Activated naive CD4-positive, alpha-beta T cell treated with anti-CD3 and anti-CD28 coated beads, Interleukin-2, amount 10 ng/mL, durations not matched to agents 7 days and 5 days (primary cell): ENCODE measurements at places on chromosomes 2 and 18.

- no peak overlapping the region for H3K4me3 ChIP-seq
- H3K27me3 ChIP-seq = peaks cover 17% of the 10 kb centered on the region
- H3K4me1 ChIP-seq = no peaks in the 10 kb centered on the region
- H3K36me3 ChIP-seq = no peaks in the 10 kb centered on the region
- no peak overlapping the region for H3K27ac ChIP-seq
- no peak for DNase-seq
Observed at GRCh38 chr2:240319221-240319854, 116.1 kb upstream of the GPC1 start.

DNA sequence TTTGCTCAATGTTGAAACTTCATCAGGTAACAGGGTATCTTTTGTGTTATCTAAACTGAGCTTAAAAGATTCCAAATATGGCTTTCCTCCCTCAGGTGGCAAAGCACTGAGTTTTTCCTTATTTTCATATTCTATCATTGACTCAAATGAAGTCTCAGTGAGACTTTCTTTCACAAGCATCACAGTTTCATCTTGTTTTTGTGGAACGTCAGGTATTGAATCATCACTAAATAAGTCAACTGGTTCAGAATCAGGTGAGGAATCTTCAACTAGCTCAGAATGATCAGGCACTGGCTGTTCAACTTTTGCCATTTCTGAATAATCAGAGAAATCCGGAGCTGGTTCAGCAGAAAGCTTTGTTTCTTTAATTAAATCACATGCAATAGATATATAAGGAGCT is 24.6 kb downstream of the RTN4 start:
- peaks cover 10% of the 10 kb centered on the region for H3K36me3 ChIP-seq
- H3K27ac ChIP-seq = no peak overlapping the region
- no peaks in the 10 kb centered on the region for H3K27me3 ChIP-seq
- peaks cover 3% of the 10 kb centered on the region for H3K4me1 ChIP-seq
- H3K4me3 ChIP-seq = no peak overlapping the region
- DNase-seq = no peak

- H3K36me3 ChIP-seq = no peaks in the 10 kb centered on the region
- H3K4me1 ChIP-seq = peaks cover 17% of the 10 kb centered on the region
- DNase-seq = no peak
- H3K27me3 ChIP-seq = peaks cover 30% of the 10 kb centered on the region
- H3K27ac ChIP-seq = no peak overlapping the region
Observed at GRCh38 chr2:105541189-105542050, 142.6 kb upstream of the FHL2 start.

GRCh38 chr2:120736624-120737339 is 1.1 kb downstream of the GLI2 start:
- H3K4me3 ChIP-seq = peak overlapping the region; percentile 12
- H3K4me1 ChIP-seq = peaks cover 17% of the 10 kb centered on the region
- no peak for DNase-seq
- no peak overlapping the region for H3K27ac ChIP-seq
